ENCODE measurements at places on chromosomes 2 and 18. TPM values are rescaled to one million over a fixed set of nuclear protein-coding genes. Genes with fewer than 3 reads are reported as not detected.

- H3K4me3 ChIP-seq = no peak overlapping the region
- H3K36me3 ChIP-seq = no peaks in the 10 kb centered on the region
- no peaks in the 10 kb centered on the region for H3K27me3 ChIP-seq
These were observed 227.6 kb downstream of the SATB2 start for GRCh38 chr2:199230091-199230490.

DNA sequence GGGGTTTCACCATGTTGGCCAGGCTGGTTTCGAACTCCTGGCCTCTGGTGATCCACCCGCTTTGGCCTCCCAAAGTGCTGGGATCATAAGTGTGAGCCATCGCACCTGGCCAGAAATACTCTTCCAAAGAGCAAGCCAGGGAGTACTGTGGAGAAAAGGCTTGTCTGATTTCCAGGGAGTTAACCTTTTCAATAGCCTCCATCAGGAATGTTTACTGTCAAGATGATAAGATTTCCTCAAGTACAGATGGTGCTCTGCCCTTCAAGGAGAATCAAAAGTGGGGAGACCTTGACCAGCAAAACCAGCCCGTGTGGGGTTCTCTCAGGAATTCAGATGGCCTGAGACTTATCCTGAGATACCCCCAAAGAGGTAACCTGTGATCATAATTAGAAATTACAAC is 237.2 kb downstream of the PRKCE start:
- peaks cover 89% of the 10 kb centered on the region for H3K4me1 ChIP-seq
- peak overlapping the region; percentile 27 for H3K27ac ChIP-seq
- no peak overlapping the region for H3K4me3 ChIP-seq

- no peaks in the 10 kb centered on the region for H3K36me3 ChIP-seq
- no peaks in the 10 kb centered on the region for H3K27me3 ChIP-seq
- no peak for DNase-seq
- H3K4me3 ChIP-seq = no peak overlapping the region
These were observed 513.6 kb upstream of the LRRTM4 start for GRCh38 chr2:78035804-78036203.

DNA sequence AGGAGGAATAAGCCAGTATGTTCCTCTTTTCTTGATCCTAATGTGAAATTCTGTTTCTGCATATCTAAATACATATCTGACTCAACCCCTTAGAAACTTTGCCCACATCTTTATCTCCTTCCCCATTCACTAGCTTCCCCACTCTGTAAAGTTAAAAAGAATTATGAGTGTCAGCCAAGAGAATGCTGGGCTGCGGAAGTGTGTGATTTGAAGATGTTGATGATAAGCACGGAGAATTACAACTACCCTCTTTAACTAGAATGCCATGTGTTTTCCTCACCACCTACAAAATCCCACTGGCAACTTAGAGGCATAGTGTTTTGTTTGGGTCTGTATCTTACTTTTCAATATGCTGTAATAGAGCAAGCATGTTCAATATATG is 490.4 kb upstream of the FANCL start:
- no peaks in the 10 kb centered on the region for H3K36me3 ChIP-seq
- no peak for DNase-seq
- no peaks in the 10 kb centered on the region for H3K27me3 ChIP-seq
- H3K4me1 ChIP-seq = no peaks in the 10 kb centered on the region
- no peak overlapping the region for H3K4me3 ChIP-seq

GRCh38 chr2:56309626-56310170 is 125.9 kb downstream of the CCDC85A start:
- no peak overlapping the region for H3K27ac ChIP-seq
- H3K4me1 ChIP-seq = peaks cover 6% of the 10 kb centered on the region
- no peak for DNase-seq
- H3K4me3 ChIP-seq = no peak overlapping the region
- no peaks in the 10 kb centered on the region for H3K36me3 ChIP-seq

- no peaks in the 10 kb centered on the region for H3K27me3 ChIP-seq
- H3K4me1 ChIP-seq = no peaks in the 10 kb centered on the region
- no peak for DNase-seq
- no peak overlapping the region for H3K27ac ChIP-seq
These were observed 94.6 kb downstream of the MC4R start for GRCh38 chr18:60277855-60278480.

- H3K4me3 ChIP-seq = no peak overlapping the region
- H3K4me1 ChIP-seq = no peaks in the 10 kb centered on the region
- no peaks in the 10 kb centered on the region for H3K36me3 ChIP-seq
- H3K27me3 ChIP-seq = no peaks in the 10 kb centered on the region
These were observed 329.2 kb downstream of the GULP1 start for GRCh38 chr2:188620916-188621315.

GRCh38 chr18:47247416-47248114 is 3.9 kb downstream of the SKOR2 start:
- peaks cover 39% of the 10 kb centered on the region for H3K4me1 ChIP-seq

DNA sequence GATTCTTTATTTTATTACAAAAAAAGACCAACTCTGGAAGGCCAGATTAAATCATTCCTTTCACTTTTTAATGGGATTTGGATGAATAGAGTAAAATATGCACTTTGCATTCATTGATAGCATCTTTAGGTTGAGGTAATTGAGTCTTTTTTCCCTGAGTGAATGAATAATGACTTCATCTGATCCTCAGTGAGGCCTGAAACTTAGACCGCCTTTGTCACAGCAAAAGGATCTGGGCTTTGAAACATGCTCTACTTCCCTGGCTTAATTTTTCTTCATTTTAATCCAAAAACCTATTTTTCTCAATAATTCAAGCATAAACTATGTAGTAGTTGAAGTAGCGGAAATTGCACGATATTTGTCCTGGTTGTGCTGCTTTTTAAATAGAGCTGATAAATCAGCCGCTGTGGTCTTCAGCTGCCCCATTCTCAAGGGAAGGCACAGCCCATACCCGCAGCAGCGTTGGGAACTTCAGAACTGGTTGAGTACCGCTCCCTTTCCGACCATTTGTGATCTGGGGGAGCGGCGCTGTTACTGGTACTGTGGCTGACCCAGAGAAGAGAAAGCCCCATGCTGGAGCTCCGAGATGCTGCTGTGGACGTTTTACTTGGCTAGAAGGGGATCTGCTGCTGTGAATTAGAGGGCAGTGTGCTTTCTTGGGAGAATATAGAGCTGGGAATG is 145.3 kb upstream of the NFATC1 start:
- H3K4me1 ChIP-seq = peaks cover 5% of the 10 kb centered on the region
- peaks cover 22% of the 10 kb centered on the region for H3K36me3 ChIP-seq
- no peak overlapping the region for H3K27ac ChIP-seq

GRCh38 chr2:240586919-240587800 is 626 bp downstream of the CAPN10 start:
- DNase-seq = no peak
- peaks cover 31% of the 10 kb centered on the region for H3K36me3 ChIP-seq
- H3K4me1 ChIP-seq = peaks cover 49% of the 10 kb centered on the region
- peak overlapping the region; percentile 92 for H3K27ac ChIP-seq

DNA sequence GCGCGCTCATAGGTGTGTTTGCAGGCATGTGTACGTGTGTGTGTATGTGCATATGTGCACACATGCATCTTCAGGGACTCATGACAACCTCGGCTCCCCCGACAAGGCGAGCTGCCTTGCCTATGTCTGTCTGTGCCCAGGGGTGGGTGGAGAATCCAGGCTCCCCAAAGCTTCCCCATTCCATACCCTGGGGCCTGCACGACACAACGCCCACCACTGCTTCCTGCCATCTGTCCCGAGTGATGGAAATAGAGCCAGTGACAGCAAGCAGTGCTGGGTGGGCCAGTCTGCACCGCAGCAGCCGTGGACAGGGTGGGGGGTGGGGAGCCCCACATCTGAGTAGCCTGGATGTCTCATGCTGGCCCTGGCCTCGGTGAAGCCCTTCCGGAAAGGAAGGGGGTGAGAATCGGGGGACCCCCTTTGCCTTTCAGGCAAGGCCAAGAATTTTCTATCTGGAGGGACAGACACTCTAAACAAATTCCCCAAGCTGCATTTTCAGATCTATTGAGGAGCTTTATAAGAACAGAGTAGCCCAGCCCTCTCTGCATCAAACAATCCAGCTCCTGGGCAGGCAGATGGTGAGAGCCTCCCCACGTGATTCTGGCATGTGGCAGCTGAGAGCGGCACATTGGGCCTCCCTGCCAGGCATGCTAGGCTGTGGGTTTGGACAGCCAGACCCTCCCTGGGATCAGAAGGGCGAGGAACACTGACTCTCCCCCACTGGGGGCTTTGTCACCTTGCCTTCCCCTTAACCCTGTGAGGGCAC is 4.9 kb downstream of the KCNIP3 start:
- no peaks in the 10 kb centered on the region for H3K4me1 ChIP-seq
- DNase-seq = no peak
- no peaks in the 10 kb centered on the region for H3K36me3 ChIP-seq
- H3K27me3 ChIP-seq = peaks cover 57% of the 10 kb centered on the region
- H3K4me3 ChIP-seq = no peak overlapping the region

GRCh38 chr2:237596520-237597195 is 6.1 kb upstream of the RAB17 start:
- H3K27ac ChIP-seq = peak overlapping the region; percentile 21
- no peak for DNase-seq
- no peak overlapping the region for H3K4me3 ChIP-seq
- H3K36me3 ChIP-seq = no peaks in the 10 kb centered on the region
- peaks cover 48% of the 10 kb centered on the region for H3K4me1 ChIP-seq

DNA sequence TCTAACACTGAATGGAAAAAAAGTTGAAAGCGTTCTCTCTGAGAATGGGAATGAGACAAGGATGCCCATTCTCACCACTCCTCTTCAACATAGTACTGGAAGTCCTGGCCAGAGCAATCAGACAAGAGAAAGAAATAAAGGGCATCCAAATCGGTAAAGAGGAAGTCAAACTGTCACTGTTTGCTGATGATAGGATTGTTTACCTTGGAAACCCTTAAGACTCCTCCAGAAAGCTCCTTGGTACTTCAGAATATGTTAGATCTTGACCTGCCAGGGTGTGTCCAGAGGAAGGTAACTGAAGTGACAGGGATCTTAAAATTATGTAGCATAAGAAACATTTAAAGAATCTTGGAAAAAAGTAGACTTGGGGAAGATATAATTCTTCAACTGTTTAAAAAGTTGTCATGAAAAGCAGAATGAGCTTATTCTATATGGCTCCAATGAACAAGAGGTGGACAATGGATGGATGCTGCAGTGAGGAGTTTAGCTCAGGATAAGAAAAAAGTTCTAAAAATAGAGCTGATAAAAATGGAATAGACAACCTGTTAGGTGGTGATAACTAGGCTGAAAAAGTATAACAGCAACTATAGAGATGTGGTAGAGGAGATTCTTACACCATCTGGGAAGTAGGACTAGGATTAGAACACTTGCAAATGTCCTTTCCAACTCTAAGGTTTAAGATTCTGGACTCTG is 16.8 kb upstream of the SULT1C4 start:
- no peak overlapping the region for H3K27ac ChIP-seq
- no peaks in the 10 kb centered on the region for H3K36me3 ChIP-seq
- H3K27me3 ChIP-seq = no peaks in the 10 kb centered on the region
- no peaks in the 10 kb centered on the region for H3K4me1 ChIP-seq
- DNase-seq = no peak
- H3K4me3 ChIP-seq = no peak overlapping the region

Gene MARCO
- total RNA-seq = 17.1 TPM

Gene CFAP53
- not detected for total RNA-seq

Gene HOXD12
- total RNA-seq = not detected

Gene SLC1A4
- total RNA-seq = 10.4 TPM

Gene EFR3B
- 0.65 TPM for total RNA-seq
